ENCODE measurements at places on chromosomes 6 and 20. TPM values are rescaled to one million over a fixed set of nuclear protein-coding genes. Genes with fewer than 3 reads are reported as not detected.

- peaks cover 44% of the 10 kb centered on the region for H3K4me1 ChIP-seq
- H3K4me3 ChIP-seq, result peak overlapping the region; percentile 89
Measured at GRCh38 chr6:108559884-108560462, 744 bp upstream of the FOXO3 start.

DNA sequence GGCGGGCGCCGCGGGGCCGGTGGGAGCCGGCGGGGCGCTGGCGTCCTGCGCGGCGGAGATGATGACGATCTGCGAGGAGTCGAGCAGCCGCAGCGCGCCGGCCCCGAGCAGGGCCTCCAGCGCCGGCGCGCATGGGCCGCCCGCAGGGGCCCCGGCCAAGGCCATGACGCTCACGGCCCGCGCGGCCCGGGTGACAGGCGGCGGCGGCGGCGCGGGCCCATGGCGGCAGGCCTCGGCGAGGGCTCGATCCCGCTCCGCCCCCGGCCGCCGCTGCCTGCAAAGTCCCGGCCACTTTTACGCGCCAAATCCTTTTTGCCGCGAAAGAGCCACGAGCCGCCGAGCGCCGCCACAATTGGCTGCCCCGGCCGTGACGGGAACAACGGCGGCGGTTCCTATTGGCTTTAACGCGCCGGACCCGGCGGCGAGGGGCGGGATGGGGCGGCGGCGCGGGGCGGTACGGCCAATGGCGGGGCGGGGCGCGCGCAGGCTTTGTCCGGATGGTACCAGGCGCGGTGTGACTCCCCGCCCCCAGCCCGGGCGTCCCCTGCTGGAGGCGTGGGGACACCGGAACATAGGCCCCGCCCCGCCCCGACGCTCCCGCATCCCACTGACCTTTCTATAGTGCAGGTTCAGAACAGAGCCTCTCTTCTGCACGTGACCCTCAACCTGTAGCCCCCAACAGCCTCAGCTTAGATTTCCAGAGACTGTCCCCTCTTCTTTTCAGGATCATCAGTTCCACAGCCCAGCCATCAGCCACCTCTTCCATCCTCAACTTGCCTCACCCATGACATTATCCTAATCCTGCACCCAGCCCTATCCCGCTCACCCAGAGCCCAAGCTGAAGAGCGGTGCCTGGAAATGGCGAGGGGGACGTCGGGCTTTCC lies at the start of gene E2F1:
TSS of gene E2F1 (minus strand) at position 286 of the 884 bp plus-strand sequence. CDS start at position 165, 121 bp downstream.
- peak; percentile 98 for DNase-seq
- peaks cover 18% of the 10 kb centered on the region for H3K4me1 ChIP-seq
- no peaks in the 10 kb centered on the region for H3K27me3 ChIP-seq
- H3K27ac ChIP-seq, result no peak within 1 kb of the TSS
- H3K4me3 ChIP-seq, result peak within 1 kb of the TSS; percentile 35

DNA sequence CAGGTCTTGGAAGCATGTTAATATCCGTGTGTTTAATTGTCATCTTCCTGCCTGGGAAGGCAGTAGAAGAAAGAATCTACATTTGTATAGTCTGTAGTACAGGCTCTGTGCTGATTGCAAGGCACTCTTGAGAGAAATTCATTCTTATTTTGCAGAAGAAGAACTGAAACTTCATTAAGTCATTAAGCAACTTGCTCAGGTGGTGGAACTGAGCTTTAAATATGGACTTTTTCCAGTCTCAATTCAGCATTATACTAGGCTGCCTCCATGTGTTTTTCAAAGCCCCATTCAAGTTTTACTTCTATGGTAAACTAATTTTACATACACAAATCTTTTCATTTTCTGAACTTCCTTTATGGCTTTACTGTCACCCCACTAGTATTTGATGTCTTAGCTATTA lies 18.7 kb downstream of the ZNF451 start:
- no peak overlapping the region for H3K27ac ChIP-seq
- H3K27me3 ChIP-seq, result no peaks in the 10 kb centered on the region
- peaks cover 5% of the 10 kb centered on the region for H3K36me3 ChIP-seq
- H3K4me3 ChIP-seq, result no peak overlapping the region
- no peak for DNase-seq

DNA sequence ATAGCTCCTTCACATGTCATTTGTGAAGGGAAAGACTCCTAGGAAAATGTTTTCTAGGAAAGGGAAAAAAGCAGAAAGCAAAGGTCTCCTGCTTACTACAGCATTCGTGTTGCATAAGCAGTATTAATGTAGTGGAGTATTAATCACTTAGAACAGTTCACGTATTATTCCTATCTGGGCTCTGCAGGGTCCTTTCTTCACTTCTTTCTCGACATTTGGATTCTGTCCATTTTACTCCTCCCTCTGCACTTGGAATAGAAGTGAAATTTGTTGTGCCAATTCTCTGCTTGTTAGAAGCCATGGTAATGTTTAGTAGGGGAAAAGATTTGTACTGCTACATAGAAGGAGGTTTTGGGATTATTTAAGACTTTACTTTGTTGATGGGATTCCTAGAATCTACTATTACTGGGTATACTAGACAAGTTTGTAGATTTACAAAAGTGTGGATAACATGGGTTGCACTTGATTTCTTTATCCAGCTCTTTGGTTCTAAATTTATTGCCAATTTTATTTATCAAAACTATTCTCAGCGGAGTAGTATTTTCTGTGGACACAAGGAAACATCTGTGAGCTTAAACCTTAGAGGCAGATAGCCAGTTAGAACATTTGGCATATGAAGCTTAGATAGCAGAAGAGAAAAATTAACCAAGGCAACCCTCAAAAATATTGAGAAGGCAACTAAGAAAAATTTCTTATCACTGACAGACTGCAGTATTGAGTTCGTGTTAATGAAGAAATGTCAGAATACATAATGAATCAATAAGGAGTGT lies 108.4 kb upstream of the ESR1 start:
- H3K36me3 ChIP-seq, result no peaks in the 10 kb centered on the region

GRCh38 chr6:166307082-166308032 lies 835 bp downstream of the PRR18 start:
- H3K27ac ChIP-seq, result no peak overlapping the region
- H3K36me3 ChIP-seq, result no peaks in the 10 kb centered on the region
- peaks cover 55% of the 10 kb centered on the region for H3K27me3 ChIP-seq
- peak overlapping the region; percentile 46 for H3K4me3 ChIP-seq
- H3K4me1 ChIP-seq, result peaks cover 13% of the 10 kb centered on the region
- DNase-seq, result no peak

GRCh38 chr6:44734886-44735629 lies 347.6 kb downstream of the CDC5L start:
- H3K4me1 ChIP-seq, result peaks cover 4% of the 10 kb centered on the region
- no peak overlapping the region for H3K27ac ChIP-seq
- H3K36me3 ChIP-seq, result no peaks in the 10 kb centered on the region
- no peak for DNase-seq
- no peaks in the 10 kb centered on the region for H3K27me3 ChIP-seq

DNA sequence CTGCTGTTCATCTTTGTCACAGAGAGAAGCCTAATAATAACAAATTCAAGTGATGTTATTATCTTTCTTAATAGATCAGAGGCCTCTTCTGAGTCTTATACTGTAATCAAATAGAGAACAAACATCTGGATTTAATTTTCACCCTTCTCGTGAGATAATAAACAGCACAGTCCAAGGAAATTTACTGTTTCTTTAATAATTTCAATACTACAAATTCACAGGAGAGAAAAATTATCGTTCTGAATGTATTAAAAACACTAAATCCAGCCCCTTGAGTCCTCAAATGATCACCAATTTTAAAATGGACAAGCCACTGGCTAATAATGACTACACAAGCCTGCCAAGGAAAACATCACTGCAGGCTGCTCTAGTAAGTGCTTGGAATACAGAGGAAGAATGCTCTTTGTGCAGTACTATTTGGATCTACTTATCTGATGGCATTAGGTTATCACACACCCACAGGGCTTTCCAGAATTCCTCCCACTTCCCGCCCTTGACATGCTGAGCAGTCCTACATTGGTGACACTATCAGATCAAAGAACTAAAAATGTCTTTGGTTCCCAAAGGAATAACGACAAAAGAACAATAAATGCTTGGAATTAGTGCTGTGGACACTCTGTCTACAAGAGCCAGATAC lies 38.1 kb downstream of the SYNE1 start:
- H3K27ac ChIP-seq, result no peak overlapping the region
- H3K36me3 ChIP-seq, result no peaks in the 10 kb centered on the region
- no peaks in the 10 kb centered on the region for H3K4me1 ChIP-seq
- no peak overlapping the region for H3K4me3 ChIP-seq

DNA sequence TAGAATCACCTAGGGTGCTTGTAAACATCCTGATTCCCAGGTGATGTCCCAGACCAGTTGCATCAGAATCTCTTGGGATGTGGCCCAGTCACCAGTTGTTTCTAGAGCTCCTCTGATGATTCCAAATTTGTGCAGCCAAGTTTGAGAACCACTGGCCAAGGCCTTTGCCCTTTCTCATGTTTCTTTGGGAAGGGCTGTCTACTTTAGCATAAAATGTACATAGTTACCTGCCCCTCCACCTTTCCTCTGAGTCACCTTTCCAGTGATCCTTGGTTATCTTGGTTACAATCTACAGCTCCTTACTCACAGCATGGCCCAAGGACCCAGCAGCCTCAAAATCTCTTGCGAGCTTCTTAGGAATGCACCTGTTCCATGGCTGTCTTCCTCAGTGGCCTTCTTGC lies 266.4 kb upstream of the PRND start:
- no peaks in the 10 kb centered on the region for H3K27me3 ChIP-seq
- no peak overlapping the region for H3K4me3 ChIP-seq
- no peaks in the 10 kb centered on the region for H3K36me3 ChIP-seq
- no peak for DNase-seq

DNA sequence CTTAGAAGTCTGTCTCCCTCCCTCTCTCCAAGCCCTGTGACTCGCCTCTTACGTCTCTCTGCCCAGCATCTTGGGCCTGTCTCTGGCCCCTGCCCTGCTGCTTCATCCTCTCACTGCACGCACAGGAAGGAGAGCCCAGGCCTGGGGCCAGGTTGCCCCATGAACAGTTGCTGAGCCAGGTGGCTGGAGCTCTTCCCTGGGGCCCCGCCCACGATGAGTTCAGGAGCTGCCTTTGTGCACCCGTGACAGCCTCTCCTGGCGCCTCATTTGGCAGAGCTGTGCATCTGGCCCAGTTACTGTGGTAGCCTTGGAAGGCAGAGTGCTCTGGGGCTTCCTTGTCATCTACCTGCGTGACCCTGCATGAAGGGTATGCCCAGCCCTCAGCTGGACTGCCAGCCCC lies 44.5 kb downstream of the SLC52A3 start:
- no peak overlapping the region for H3K4me3 ChIP-seq
- DNase-seq, result peak; percentile 63
- H3K4me1 ChIP-seq, result peaks cover 4% of the 10 kb centered on the region
- no peaks in the 10 kb centered on the region for H3K36me3 ChIP-seq
- peaks cover 55% of the 10 kb centered on the region for H3K27me3 ChIP-seq

- no peaks in the 10 kb centered on the region for H3K36me3 ChIP-seq
- H3K4me3 ChIP-seq, result no peak overlapping the region
- no peaks in the 10 kb centered on the region for H3K27me3 ChIP-seq
- H3K27ac ChIP-seq, result no peak overlapping the region
Measured at GRCh38 chr6:13468839-13469238, 18.6 kb downstream of the GFOD1 start.

The TRIM39 gene
- 11.5 TPM for total RNA-seq

The BHLHE23 gene
- not detected for total RNA-seq

The SIRPB2 gene
- 14.3 TPM for total RNA-seq

The SLC17A2 gene
- total RNA-seq, result not detected

Measured in upper lobe of right lung (tissue), 1 donor.